Body of pancreas (tissue), 4 donors: ENCODE measurements at places on chromosomes 1 and 21. TPM values are rescaled to one million over a fixed set of nuclear protein-coding genes. Genes with fewer than 3 reads are reported as not detected.

Gene S100A16
- 20.1 TPM for total RNA-seq

Gene C1QC
- total RNA-seq, result 103 TPM

- no peaks in the 10 kb centered on the region for H3K4me1 ChIP-seq
- no peaks in the 10 kb centered on the region for H3K36me3 ChIP-seq
- H3K27me3 ChIP-seq, result no peaks in the 10 kb centered on the region
- DNase-seq, result no peak
Measured at GRCh38 chr1:12426030-12426429, 192.0 kb downstream of the DHRS3 start.

DNA sequence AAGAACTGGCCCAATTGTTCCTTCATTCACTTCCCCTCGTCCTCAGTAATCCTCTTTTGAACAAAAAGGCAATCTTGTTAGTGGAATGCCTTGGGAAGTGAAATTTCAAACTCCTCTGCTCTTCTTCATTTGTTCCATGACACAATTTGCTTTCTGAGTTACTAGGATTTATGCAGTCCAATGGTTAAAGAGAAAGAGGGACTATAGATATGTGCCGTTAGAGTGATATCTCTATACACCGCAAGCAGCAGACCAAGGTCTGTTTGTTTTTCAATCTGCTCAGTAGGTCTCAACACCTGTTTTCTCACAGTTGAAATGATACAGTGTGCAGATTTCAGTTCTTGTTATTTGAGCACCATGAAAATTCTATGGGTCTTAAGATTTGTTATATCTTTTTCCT lies 244.0 kb downstream of the DNM3 start:
- H3K27ac ChIP-seq, result no peak overlapping the region
- no peaks in the 10 kb centered on the region for H3K36me3 ChIP-seq
- H3K4me1 ChIP-seq, result no peaks in the 10 kb centered on the region

GRCh38 chr1:237187842-237188241 lies 145.9 kb downstream of the RYR2 start:
- H3K36me3 ChIP-seq, result no peaks in the 10 kb centered on the region
- DNase-seq, result no peak
- H3K4me1 ChIP-seq, result no peaks in the 10 kb centered on the region
- H3K27ac ChIP-seq, result no peak overlapping the region

DNA sequence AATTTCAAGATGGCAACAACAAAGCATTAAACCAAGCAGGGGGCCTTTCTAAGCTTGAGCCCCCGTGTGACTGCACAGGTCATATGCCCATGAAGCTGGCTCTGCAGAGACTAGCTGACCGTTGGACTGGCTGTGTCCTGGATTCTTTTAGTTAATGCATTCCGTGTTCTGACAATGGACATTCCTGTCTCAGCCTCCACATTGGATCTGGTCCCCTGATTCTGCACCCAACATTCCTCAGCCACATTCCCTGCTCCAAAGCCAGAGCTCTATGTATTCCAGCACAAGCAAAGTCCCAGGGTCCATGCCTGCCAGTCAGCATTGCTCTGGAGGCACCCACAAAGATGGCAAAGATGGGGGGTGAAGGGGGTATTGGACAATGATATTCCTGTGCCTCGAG lies 5.1 kb upstream of the NAV1 start:
- H3K4me1 ChIP-seq, result peaks cover 28% of the 10 kb centered on the region
- H3K27ac ChIP-seq, result no peak overlapping the region
- H3K36me3 ChIP-seq, result no peaks in the 10 kb centered on the region
- no peak for DNase-seq

DNA sequence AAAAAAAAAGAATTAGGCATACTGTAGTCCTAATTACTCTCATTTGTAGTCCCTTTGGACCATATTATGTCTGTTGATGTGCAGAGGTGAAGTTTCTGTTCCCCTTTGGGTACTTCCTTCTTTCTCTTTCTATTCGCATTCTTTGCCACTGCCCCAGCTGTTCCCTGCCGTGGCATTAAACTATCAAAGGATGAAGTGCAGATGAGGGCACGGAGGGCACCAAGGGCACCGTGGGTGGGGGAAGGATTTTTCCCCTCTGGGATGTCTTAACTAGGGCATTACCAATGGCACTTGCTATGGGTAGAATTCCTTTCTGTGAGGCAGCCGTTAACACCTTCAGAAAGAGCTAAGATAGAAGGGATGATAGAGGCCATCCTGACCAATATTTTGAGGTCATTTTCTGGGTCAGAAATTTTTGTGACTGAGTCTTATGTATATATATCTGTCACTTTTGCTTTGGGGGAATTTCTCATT lies 4.9 kb upstream of the MAPKAPK2 start:
- no peak overlapping the region for H3K27ac ChIP-seq
- DNase-seq, result no peak
- no peak overlapping the region for H3K4me3 ChIP-seq
- H3K27me3 ChIP-seq, result no peaks in the 10 kb centered on the region
- no peaks in the 10 kb centered on the region for H3K36me3 ChIP-seq

DNA sequence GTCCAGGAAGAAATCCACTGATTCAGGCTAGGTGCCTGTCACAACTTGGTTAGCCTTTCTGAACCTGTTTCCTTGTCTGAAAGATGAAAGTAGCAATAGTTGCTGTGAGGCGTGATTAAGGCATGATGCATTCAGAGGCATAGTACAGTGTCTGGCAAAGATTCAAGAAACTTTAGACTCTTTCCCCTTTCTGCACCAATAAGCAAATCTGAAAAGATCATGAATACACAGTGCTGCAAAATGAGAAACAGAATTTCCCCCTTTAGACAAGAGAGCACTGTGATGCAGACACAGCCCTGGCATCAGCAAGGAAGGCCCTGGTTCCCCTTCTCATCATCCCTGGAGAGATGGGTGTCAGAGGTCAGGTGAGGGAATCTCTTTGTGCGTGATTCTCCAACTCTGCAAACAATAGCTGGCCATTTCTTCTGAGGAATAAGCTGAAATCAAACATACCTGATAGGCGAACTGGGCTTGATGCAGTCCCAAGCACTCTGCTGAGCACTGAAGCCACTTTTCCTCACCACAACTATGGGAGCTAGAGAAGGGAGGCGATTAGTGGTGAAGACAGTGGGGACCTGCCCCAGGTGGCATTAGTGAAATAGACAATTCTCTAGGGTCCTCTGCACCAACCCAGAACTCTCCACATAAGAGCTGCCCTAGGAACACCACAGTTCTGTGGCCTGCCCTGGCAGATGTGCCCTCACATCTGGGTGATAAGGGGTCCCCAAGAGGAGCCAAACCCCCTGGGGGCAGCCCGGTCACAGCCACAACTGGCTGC lies 41.7 kb downstream of the ITPKB start:
- H3K27me3 ChIP-seq, result no peaks in the 10 kb centered on the region
- DNase-seq, result no peak
- peaks cover 5% of the 10 kb centered on the region for H3K4me1 ChIP-seq
- H3K36me3 ChIP-seq, result no peaks in the 10 kb centered on the region
- H3K4me3 ChIP-seq, result no peak overlapping the region
- H3K27ac ChIP-seq, result no peak overlapping the region

DNA sequence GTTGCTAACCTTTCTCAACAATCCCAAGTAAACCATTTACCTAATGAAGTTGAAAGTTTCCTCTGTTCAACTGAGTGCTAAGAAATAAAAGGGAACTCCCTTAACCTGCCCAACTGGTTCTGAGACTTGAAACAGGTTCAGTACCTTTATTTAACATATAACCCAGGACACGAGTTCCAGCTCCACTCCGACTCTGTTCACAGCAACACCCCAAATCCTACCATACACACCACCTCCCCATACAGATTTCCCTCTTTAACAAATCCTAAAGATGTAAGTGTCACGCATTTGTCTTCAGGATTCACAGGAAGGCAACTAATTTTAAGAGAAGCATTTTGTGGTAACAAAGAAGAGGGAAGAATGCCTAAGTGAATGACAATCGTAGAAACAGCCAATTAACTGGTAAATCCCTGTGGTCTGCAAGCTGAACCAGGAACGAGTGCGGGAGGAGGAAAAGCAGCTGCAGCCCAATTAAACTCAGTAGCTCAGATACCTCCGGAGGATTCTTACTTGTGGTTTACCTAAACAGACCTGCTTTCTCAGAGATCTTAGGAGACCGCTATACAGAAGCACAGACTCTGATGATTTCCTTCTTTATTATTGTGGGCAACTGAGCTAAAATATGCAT lies 134.5 kb upstream of the MAGI3 start:
- H3K4me1 ChIP-seq, result peaks cover 56% of the 10 kb centered on the region
- H3K36me3 ChIP-seq, result no peaks in the 10 kb centered on the region
- H3K27ac ChIP-seq, result peak overlapping the region; percentile 83
- H3K4me3 ChIP-seq, result no peak overlapping the region
- no peaks in the 10 kb centered on the region for H3K27me3 ChIP-seq

- no peak overlapping the region for H3K4me3 ChIP-seq
- no peak for DNase-seq
- H3K4me1 ChIP-seq, result no peaks in the 10 kb centered on the region
- H3K27ac ChIP-seq, result no peak overlapping the region
- H3K36me3 ChIP-seq, result no peaks in the 10 kb centered on the region
Measured at GRCh38 chr1:147919896-147920295, 8.3 kb upstream of the GPR89B start.

DNA sequence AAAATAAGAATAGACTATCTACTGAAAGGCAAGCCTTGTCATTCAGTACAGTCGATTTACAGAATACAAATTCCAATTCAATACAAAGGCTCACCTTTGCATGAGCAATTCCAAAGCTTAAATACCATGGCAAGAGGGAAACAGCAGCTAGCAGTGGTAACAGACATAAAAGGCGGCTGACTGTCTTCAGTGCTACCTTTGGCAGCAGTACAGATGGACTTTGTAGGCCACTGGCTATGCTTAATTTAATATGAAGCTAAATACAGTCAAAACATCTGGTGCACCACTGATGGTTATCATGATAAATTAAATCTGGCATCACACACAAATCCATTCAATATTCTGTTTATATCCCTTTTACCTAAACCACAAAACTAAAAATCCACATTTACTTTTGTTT lies 62.4 kb downstream of the RERE start:
- H3K27me3 ChIP-seq, result no peaks in the 10 kb centered on the region
- no peaks in the 10 kb centered on the region for H3K36me3 ChIP-seq
- no peaks in the 10 kb centered on the region for H3K4me1 ChIP-seq
- no peak overlapping the region for H3K27ac ChIP-seq
- H3K4me3 ChIP-seq, result no peak overlapping the region

DNA sequence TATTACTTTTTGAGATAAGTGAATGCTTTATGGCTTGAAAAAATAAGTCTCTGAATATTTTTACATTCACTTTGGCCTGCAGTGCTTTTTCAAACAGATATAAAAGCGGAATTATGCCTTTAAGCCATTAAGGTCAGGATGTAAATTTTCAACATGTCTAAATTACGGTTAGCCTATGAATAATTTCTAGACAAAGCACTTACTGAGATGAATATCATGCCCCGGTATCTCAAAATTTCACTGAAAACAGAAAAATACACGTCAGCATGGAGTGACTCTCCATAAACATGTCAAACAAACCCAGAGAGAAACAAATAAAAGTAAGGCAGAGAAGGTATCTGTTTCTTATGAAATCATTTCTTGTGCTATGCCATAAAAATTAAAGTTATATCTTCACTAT lies 853.9 kb downstream of the KCNT2 start:
- DNase-seq, result no peak
- H3K27me3 ChIP-seq, result no peaks in the 10 kb centered on the region
- no peak overlapping the region for H3K4me3 ChIP-seq
- no peaks in the 10 kb centered on the region for H3K4me1 ChIP-seq
- no peak overlapping the region for H3K27ac ChIP-seq
- no peaks in the 10 kb centered on the region for H3K36me3 ChIP-seq

DNA sequence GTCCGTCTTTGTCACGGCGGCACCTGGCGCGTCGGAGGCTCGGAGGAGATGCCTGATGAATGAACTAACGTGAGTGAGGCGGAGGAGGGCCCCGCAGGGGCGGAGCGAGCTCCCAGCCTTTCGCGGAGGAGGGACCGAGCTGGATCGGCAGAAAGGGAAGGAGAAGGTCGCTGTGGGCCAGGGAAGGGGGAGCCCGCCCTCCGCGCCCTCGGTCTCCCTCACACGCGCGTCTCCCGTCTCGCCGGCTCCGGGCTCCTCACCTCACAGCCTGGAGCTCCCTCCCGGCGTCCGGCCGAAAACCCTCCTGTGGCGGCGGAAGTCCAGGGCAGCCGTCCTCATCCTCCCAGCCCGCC lies 519 bp downstream of the ZNF496 start:
- peak overlapping the region; percentile 89 for H3K27ac ChIP-seq
- no peaks in the 10 kb centered on the region for H3K27me3 ChIP-seq
- H3K4me3 ChIP-seq, result peak overlapping the region; percentile 92
- H3K36me3 ChIP-seq, result no peaks in the 10 kb centered on the region

DNA sequence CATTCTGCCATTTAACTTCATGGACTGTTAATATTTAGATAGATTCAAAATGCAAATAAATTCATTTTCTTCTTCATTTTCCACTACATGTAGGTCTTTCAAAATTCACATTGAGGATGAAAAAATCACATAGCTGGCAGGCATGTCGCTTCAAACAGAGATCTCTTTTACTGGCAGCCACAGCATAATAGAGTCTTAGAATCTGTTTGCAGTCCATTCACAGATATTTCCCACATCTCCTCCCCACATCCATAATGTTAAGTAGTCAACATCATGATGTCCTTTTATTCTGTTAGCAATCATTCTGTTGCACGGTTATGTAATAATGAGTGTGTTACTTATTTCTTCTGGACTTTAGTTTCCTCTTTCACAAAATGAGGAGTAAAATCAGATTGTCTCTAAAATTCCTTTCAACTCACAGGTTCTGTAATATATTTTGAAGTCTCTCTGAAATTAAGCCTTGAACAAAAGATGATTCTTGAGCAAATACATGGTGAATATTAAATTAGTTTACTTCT lies 257.5 kb upstream of the SNX7 start:
- no peak overlapping the region for H3K4me3 ChIP-seq
- H3K36me3 ChIP-seq, result no peaks in the 10 kb centered on the region
- no peak overlapping the region for H3K27ac ChIP-seq
- no peaks in the 10 kb centered on the region for H3K4me1 ChIP-seq

DNA sequence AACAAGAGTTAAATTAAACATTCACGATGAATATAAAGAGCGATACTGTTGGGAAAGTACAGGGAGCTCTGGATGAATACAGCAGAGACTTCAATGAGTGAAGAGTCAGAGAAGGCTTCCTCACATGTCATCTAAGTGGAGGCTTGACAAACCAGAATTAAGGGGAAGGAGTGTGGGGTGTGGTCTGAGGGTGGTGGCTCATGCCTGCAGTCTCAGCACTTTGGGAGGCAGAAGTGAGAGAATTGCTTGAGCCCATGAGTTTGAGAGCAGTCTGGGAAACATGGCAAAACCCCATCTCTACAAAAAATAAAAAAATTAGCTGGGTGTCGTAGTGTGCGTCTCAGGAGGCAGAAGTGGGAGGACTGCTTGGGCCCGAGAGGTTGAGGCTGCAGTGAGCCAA lies 8.7 kb downstream of the SDHB start:
- no peak overlapping the region for H3K4me3 ChIP-seq
- no peak for DNase-seq
- H3K36me3 ChIP-seq, result peaks cover 13% of the 10 kb centered on the region

DNA sequence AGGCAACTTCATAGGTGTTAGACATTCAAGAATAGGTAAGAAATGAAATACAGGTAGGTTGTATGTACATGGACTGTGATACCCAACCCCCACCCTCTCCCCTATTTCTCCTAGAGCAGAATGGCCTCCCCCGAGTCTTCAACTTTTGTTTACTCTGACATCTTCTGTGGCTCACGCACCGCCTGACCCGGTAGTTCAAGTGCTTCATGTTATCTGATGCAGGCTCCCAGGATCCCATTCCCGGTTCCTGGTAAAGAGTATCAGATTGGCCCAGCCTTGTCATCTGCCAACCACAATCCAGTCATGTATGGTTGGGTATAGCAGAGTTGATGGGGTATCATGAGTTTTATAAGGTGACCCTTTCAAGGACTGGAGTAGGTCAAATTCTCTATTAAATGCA lies 9.1 kb downstream of the GNAI3 start:
- no peaks in the 10 kb centered on the region for H3K36me3 ChIP-seq
- no peaks in the 10 kb centered on the region for H3K27me3 ChIP-seq
- H3K4me3 ChIP-seq, result no peak overlapping the region
